ENCODE measurements at places on chromosomes 5 and 9.

GRCh38 chr5:134556994-134557393 lies 31.5 kb downstream of the JADE2 start:
- no peak for DNase-seq

- no peak for DNase-seq
Observed at GRCh38 chr5:77852068-77852513, 76.0 kb upstream of the TBCA start.

DNA sequence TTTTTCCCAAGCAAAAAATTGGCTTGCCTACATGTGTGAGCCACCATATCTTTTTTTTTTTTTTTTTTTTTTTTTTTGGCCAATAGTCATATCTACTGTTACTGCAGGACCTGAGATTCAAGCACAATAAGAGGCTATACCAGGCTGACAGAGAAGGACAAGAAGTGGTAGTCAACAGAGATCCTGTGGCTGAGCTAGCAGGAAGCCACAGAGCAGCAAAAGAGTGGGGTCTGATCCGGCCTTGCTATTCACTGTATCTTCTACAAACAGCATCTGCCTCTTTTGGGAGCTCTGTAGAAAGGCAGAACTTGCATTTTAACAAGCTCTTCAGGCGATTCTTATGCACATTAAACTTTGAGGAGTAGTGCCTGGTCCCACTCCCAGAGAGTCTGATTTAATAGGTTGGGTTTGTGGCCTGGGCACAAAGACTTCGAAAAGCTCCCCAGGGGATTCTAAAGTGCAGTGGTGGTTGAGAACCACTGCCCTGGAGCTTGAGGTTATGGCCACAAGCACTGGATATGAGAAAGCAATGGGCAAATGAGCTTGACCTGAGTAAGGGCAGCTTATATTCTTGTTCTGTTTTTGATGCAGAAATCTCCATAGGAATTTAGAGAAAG lies 162.8 kb downstream of the PIK3R1 start:
- DNase-seq, result no peak

GRCh38 chr5:78671609-78672008 lies 23.0 kb upstream of the LHFPL2 start:
- no peak for DNase-seq

- no peak for DNase-seq
Observed at GRCh38 chr5:159817262-159818029, 98.8 kb upstream of the ADRA1B start.

GRCh38 chr5:42745426-42745825 lies 11.2 kb upstream of the CCDC152 start:
- no peak for DNase-seq

DNA sequence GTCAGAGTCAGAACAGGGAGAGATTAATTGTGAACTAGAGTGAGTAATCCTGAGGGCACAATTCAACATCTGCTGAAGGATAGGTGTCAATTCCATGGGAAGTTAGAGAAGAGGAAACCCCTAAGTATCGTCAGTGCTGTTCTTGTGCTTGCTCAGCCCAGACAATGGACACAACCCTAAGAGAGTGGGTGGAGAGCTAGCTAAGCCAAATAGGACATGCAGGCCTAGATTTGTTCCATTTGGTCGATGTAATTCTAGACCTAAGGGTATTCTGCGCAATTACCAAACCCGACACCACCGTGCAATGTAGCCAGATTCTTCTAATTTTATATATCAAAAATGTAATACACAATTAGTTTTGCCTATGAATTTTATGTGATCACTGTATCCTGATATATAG lies 431.6 kb downstream of the SH3GL2 start:
- no peak for DNase-seq

- no peak for DNase-seq
Observed at GRCh38 chr5:27938989-27939388, 900.6 kb upstream of the CDH9 start.

DNA sequence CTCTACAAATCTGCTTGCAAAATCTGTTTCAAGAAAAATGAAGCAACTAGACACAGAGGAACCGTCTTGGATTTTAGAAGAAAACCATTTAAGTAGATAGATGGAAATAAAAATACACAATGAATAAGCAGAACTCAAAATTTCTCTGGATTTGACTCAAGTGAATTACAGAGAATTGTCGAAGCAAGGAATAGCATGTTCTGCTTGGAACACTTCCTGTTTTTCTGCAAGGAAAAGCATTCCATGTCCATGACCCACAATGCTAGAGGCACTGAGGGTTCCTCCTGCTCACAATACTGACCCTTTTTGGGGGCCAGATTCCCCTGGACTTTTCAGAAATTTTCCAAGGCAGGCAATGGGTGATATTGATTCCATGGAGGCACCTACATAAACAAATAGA lies 29.8 kb downstream of the PRUNE2 start:
- no peak for DNase-seq

DNA sequence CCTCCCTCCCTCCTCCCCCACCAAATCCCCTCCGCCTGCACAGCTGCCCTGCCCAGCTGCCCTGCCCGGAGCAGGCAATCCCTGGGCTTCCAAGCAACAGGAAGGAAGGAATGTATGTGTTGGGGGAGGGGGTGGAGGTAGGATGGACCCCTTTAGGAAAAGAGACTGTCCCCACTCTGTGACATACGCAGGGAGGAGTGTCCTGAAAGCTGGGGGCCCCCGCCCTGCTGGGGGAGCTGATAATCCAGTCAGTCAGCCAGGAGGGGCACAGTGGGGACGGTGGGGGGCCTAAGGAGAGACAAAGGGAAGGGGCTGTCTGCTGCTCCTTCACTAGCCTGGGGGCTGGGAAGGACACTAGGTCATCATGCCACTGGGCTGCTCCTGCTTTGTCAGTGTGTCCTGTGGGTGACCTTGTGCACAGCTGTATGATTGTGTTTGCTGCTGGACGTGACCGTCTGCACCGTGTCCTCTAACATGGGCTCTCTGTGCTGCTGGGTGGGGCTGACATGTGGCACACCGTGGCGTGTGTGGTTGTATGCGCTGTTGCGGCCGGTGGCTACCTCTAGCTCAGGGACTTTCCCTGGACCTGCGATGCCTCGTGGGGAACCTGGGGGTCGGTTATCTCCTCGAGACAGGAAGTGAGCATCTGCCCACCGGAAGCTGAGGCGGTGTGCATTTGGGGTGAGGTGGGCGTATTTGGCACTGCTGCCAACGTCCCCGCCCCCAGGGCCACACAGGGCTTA lies 3.0 kb downstream of the N4BP3 start:
- no peak for DNase-seq

- no peak for DNase-seq
Observed at GRCh38 chr9:126874546-126875314, 14.3 kb downstream of the ZBTB34 start.

DNA sequence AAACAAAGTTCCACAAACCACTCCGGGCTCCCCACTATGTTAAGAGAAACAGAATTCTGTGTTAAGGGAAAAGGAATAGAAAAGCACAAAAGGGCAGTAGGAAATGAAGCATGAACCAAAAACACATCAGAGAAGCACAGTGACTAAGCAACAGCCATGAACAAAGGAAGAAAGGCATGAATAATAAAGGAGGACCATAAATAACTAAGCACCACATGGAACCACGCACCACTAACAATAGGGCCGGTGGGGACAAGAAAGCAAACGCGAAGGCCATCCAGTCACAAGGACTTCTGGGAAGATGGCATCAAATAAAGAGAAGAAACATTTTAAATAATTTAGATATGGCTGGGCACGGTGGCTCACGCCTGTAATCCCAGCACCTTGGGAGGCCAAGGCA lies 18.0 kb downstream of the PRUNE2 start:
- no peak for DNase-seq

DNA sequence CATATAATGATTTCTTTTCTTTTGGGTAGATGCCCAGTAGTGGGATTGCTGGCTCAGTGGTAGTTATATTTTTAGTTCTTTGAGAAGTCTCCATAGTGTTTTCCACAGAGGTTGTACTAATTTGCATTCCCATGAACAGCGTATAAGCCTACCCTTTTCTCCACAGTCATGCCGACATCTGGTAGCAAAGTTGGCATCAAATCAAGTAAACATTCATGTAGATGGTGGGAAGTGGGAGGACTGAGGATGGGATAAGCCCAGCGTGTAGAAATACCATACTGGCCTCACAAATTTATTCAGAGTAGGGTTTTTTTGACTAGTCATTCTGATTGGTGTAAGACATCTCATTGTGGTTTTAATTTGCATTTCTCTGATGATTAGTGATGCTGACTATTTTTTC lies 115.4 kb downstream of the EGFLAM start:
- no peak for DNase-seq

Data from ACHN (cell line).